Frontal cortex (tissue), 4 donors: ENCODE measurements at places on chromosomes 13 and 19. TPM values are rescaled to one million over a fixed set of nuclear protein-coding genes. Genes with fewer than 3 reads are reported as not detected.

DNA sequence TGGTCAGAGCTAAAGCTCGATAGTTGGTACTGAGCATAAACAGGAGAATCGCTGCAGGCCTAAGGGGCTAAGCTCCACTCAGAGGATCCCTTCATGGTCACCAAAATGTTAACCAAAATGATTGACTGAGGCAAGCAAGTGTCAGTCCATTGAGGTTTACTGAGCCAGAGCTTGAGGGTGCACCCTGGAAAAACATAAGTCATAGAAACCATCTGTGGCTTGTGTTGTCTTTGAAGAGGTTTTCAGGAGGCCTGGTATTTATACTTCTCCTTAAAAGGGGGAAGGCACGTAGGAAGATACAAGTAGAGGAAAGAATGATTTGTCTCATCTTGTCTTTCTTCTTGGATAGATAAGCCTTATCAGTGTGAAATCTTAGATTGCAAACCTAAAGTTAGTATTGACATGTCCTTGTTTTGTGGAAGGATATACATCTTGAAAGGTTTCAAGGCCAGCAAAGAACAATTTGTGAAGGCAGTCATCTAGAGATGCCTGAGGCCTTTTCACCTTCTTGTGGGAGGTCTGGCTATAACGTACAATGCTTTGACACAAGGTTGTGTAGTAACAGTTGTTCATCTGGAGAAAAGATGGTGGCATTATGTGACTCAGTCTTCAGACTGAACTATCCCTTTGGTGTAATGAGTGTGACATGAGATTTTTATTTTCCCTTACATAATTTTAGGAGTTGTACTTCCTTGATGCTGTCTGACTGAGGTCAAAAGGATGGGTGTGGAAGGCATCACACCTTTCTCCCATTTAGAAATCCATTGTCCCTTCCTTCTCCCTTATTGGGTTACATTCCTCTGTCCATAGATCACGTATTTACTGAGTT lies 14.7 kb upstream of the CEACAM6 start:
- no peak for DNase-seq

- DNase-seq, result no peak
These were observed 221.4 kb upstream of the SLC10A2 start for GRCh38 chr13:103287659-103288058.

- DNase-seq, result no peak
These were observed 392.7 kb upstream of the HTR2A start for GRCh38 chr13:47289567-47289966.

DNA sequence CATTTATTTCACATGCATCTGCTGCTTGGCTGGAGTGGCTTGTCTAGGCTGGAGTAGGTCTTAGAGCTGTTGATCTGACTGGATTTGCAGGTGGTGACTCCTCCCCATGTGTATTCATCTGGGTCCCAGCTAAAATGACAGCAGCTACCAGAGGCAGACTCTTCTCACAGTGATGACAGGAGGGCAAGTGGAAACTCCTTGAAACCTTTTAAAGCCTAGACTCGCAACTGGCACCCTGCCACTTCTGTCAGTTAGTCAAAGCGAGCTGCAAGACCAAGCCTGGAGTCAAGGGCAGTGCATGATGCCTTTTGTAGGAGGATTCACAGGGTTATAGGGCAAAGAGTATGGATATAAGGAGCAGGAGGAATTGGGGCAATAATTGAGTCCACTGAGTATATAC lies 65.2 kb downstream of the TEX26 start:
- no peak for DNase-seq

DNA sequence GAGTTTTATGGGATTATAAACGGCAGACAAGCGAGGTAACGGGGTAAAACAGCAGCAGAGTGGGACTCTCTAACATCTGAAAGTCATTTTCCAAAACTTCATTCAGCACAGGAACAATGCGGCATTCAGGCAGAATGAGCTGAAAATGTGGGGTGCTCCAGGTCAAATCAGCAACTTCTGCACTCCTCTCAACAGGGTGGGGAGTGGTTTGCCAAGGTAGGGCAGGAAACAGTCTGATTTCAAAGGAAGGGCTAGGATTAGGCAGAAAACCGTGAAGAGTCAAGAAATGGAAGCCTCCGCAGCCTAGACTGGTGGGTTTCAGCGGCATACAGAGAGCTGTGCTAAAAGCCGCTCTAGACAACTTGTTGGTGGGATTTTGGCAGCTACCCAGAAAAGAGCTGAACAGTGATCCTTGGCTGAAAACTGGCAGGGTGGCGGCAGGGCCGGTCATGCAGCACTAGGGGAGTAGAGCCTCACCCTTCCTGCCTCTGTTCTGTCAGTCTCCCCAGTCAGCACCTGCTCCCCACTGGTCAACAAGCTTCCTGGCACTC lies 154.2 kb upstream of the KLF12 start:
- DNase-seq, result no peak

DNA sequence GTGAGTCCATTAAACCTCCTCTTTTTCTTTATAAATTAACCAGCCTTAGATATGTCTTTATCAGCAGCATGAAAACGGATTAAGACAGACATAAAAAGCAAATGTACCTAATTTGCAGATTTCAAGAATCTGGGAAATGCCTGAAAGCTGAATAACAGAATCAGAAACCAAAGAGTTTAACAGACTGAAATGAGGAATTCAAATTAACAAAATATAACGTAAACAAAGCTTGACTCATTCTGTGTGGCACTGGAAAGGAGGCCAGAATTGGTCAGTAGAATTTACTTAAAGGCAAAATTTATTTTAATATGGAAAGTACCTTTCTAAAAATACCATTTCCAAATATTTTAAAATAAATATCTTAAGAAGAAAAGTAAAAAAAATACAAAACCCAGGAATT lies 540.6 kb upstream of the HTR2A start:
- DNase-seq, result no peak

DNA sequence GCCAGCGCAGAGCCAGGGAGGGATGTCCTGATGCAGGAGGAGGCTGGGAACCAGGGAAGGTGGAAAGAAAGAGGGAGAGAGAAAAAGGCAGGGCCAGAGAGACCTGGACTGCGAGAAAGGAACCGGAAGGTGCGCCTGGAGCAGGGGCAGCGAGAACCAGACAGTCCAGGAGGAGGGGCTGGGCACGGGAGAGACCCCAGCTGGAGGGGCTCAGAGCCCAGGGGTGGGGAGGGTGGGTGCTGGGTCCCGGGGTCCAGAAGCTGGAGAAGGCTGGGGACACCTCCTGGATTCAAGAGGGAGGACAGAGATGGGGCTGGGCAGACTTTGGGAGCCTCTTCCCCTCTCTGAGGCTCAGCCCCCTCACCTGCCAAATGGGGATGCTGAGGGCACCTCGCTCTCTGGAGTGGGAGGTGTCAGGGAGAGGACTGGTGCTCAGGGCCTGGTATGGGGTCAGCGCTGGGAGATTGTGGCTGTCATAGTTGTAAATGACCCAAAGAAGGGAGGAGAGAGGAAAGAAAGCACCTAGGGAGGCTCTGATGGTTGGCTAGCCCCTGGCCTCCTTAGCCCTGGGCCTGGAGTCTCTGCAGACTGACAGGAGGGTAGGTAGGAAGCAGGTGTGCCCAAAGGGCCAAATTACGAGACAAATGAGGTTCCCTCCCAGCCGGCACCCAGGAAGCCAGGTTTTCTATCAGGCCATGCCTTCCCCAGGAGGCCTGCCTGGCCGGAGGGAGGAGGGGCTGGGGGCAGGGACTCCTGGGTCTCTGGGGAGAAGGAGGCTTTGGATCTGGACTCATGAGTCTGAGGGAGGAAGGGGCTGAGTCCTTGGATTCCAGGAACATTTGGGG lies 1.3 kb upstream of the SPACA6 start:
- peak; percentile 17 for DNase-seq

GRCh38 chr19:32677657-32678056 lies 2.0 kb downstream of the RGS9BP start:
- DNase-seq, result no peak

GRCh38 chr13:95571941-95572340 lies 19.4 kb downstream of the CLDN10 start:
- no peak for DNase-seq

DNA sequence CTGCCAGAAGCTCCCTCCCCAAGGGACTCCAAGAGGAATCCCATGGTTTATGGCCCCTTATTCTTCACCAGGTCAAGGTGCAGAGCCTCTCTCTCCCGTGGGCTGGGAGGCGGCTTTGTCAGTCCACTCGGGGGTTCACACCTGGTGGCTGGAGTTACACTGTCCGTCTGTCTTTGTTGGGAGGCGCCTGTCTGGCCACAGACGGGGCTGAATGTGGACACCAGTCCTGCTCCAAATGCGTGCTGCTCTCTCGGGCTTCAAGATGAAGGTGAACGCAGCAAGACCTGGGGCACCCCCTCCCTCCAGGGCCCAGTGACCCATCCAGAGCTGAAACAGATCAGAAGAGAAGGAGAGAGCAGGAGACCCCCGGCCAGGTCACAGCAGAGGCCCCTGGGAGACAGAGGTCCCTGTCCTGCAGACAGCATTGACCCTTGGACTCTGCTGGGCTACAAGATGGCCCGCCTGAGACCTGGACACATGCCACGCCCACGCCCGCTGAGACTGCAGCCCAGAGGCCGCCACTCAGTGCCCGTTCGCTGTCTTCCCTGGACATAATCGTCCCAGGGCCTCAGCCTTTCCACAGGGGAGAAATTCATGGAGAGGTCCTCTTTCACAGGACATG lies 29.9 kb upstream of the TUBGCP3 start:
- DNase-seq, result no peak

DNA sequence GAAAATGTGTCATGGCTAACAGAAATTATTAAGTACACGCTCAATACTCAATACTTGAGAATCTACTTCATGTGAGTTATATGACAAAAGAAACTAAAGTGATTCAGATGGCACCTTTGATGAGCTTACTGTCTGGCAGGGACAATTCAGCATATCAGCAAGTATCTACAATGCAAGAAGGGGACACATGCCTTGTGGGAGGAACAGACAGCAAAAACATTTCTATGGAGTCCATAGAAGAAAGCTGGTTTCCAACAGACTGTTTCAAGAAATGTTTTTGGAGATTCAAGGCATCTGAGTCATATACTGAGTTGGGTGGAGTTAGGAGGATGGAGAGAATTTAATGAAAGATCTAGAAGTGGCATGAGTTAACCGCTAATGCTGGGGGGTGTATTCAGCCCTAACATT lies 54.7 kb downstream of the MBNL2 start:
- no peak for DNase-seq

GRCh38 chr19:2500841-2501261 lies 24.9 kb downstream of the GADD45B start:
- DNase-seq, result no peak

DNA sequence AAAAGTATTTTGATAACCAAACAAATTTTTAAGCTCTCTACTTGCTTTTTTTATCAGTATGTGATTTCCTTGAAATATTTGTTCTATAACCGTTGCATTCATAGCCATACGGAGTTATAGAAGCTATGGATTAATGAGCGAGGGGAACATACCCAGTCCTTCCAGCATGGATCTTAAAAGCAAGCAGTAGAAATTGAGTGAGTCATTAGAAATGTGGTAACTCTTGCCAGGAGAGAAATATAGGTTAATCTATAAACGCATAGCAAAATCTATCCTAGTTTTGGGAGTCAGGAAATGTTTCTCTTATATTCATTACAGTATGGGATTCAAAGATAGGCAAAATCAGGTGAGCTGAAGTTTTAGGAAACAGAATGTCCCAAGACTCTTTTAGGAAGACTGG lies 507.4 kb downstream of the DACH1 start:
- no peak for DNase-seq

GRCh38 chr13:41458187-41458760 lies 924 bp downstream of the RGCC start:
- DNase-seq, result peak; percentile 53

DNA sequence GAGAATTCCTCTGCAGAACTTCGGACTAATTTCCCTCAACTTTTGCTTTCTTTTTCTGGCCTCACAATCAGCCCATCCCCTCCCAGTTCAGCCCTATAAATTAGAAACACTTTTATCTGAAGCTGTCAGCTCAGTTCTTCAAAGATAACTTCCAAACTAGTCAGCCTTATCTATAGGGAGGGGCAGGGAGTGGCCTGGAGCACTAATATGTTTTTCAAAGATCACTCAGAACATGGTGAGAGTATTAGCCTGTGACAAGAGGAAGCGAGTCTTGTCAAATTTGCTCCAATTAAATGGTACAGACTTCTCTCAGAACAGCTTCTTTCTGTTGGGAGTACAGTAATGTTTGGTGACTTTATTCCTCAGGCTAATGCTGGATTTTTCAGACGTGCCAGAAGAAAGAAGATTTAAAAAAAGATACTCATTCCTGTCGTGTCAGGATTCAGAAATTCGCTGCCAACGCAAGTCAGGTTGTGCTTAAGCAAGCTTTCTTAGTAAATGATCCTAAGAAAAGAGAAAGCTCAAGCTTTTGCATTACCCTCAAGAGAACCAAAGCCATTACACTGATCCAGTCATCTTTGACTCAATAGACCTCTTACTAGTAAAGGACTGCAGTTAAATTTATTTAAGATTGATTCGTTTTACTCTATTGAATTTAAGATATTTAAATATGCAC lies 1033.6 kb downstream of the SLITRK5 start:
- DNase-seq, result no peak

- no peak for DNase-seq
These were observed 186.5 kb upstream of the ATXN8OS start for GRCh38 chr13:69921156-69921555.

GRCh38 chr19:4692251-4693077 lies 22.3 kb upstream of the MYDGF start:
- no peak for DNase-seq

GRCh38 chr19:42323852-42324654 lies 1.4 kb upstream of the MEGF8 start:
- no peak for DNase-seq

The PBX4 gene
- total RNA-seq, result 11.4 TPM

The DIRAS1 gene
- 20.8 TPM for total RNA-seq

The TPTE2 gene
- total RNA-seq, result 0.41 TPM

The NCAN gene
- 162 TPM for total RNA-seq

The IGFL1 gene
- not detected for total RNA-seq

The KLK2 gene
- not detected for total RNA-seq

The CALR3 gene
- not detected for total RNA-seq

The APOC4 gene
- total RNA-seq, result not detected
